ENCODE measurements at places on chromosomes 1 and 21. TPM values are rescaled to one million over a fixed set of nuclear protein-coding genes. Genes with fewer than 3 reads are reported as not detected.

DNA sequence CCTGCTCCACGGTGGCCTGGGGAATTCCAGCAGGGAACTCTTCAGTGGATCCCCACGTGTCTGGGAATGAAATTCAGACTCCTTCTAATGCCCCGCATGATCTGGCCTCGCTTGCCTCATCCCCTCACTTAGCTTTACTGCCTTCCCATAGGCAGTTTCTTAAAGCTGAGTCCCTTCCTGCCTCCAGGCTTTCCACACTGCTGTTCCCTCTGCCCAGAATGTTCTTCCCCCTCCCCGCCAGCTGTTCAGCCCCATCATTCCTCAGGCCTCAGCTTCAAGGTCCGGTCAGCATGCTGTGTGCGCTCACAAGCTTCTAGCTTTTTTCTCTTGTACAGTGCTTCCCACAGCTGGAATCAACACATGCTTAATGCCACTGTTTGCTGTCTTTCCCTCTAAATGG, 54.9 kb upstream of the WASF2 start:
- DNase-seq = no peak

Gene HNRNPU
- total RNA-seq = 344 TPM

- peak; percentile 71 for DNase-seq
These were observed 200.0 kb downstream of the GABPA start for GRCh38 chr21:25934771-25935224.

DNA sequence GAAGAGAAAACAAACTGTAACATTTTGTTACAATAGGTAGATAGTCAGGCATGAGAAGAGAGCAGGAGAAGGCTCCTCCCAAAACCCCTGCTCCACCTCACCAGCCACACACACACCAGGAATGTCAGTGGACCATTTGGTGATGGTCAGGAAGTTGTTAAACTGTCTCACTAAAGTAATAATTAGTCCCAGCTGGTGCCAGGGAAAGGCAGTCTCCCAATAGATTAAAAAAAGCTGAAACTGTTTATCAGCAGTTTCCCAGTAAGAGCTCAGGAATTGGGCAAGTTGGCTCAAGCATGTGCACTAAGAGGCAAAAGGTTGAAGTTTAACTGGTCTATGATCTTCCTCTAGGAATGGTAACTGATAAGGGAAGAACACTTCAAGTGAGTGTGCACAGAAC, 249.6 kb downstream of the COL11A1 start:
- no peak for DNase-seq

Gene AP4B1
- 22.1 TPM for total RNA-seq

Gene FABP3
- total RNA-seq = 5.0 TPM

Gene LCE1C
- total RNA-seq = not detected

DNA sequence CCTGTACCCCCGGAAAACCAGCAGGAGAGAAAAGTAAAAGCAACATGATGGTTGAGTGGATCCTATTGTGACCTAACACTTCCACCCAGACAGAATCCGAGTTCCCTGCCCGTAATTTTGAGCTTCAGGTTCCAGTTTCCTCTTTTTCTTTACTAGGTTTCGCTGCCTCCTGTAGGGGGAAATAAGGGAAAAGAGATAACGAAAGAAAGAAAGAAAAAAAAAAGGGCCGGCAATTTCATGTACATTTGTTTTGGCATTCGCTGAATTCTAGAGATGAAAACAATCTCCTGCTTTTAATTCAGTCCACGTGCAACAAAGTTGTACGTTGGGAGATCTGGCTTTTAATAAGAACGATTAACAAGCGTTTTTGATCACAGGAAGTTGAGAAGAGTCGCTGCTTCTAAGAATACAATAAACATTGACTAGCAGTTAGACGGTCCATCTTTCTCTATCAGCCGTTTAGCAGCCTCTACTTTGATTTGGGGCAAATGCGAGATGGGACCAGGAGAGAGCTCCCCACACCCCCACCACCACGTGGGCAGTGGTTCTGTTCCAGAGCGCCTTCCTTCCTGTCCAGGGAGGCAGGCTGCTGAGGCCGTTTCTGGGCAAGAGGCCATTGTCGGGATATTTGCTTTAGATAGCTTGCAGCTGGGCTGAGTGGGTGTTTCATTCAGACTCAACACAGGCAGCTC, 155.9 kb upstream of the RUNX1 start:
- peak; percentile 34 for DNase-seq

DNA sequence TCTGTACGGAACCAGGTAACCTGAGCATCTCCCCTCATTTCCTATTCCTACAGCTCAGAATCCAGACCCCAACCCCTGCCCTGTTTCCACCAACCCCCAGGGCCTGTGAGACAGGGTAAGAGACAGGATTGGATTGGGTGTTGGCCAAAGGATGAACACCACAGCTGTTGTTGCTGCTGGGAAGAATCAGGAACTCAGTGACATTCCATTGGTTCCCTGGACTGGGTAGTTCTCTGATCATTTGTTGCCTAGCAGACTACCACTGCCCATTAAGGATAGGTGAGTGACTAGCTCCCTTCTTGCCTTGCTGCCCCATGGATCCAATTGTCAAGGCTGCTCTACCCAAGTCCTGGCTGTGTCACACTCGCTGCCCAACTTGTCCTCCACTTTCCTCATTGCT, 10.0 kb downstream of the NCSTN start:
- no peak for DNase-seq

Gene C1orf216
- 23.4 TPM for total RNA-seq

Gene TSACC
- total RNA-seq = not detected

GRCh38 chr21:41971891-41972290, 18.1 kb upstream of the C2CD2 start:
- DNase-seq = no peak

GRCh38 chr1:165551469-165551868, 7.7 kb downstream of the LRRC52 start:
- DNase-seq = no peak

DNA sequence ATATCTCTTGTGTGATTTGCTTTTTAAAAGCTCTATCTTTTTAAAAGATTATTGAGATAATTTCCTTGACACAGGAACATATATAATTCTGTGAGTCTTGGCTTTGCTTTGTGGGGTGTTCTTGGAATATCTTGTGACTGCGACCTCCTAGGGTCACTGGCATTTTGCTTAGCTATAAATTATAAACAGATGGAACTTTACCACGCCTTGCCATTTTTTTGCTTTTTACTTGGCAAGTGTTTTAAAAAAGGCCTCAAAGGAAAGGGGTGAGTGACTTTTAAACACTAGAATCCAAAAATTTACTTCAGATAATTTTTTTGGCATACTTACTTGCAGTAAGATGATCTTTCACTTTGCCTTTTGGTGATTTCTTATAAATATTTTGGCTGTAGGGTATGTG, 43.6 kb downstream of the ALG6 start:
- DNase-seq = no peak

DNA sequence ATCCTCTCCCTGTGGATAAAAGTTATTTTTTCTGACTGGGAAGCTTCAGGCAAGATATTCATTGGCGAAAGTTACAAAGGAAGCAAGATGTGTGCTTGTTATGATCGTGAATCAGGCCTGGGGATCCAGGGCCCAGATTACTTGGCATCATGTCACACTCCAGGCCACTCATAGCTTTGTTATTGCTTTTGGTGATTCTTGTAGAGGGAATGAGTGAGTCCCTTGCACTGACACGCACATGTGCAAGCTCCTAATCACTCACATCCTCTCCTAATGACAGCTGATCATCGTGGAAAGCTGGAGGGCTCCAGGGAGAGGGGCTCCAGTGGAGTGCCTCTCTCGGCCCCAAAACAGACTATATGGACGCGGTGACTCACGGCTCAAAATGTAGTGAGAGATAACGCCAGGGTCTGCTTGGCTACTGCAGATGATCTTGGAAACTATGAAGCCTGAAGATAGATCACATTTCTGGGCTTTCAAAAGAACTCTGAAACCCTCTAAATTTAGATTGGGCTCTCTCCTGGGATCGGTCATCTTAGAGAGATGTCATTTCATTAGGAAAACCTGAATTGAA, 481.1 kb upstream of the USP24 start:
- DNase-seq = no peak

DNA sequence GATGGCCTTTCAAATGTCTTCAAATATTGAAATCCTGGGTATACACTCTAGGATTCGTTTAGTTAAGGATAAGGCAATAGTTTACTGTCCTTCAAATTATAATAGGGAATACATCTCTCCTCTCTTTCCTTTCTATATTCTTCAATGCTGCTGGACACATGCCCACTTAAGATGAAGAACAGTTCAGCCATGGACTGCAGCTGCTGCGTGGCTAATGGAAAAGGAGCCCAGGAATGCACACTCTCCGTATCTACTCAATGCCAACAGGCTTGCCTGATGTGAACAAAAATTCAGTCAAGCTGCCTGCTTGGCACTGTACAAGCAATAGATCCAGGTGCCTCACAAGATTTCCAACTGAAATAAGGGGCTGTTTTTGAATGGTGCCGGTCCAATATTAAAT, 321.2 kb upstream of the LYPLAL1 start:
- no peak for DNase-seq

- no peak for DNase-seq
These were observed 464.2 kb upstream of the DAB1 start for GRCh38 chr1:57887964-57888491.

Gene TMEM81
- total RNA-seq = 2.3 TPM

DNA sequence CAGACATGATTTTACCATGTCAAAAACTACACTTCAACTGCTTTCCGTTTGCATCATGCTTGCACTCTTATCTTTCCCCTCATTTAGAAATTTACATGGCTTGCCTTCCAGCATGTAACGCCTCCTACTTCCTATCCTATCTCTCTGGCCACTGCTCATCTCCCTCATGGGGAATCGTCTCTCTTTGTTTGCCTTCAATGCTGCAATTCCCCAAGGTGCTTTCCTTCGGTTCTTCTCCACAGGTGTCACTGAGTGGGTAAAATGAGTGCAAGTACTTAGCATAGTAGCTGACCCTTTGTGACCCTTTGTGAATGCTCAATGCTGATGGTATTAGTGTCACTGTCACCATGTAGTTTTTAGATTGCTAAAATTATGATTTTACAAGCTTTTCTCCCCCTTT, 63.1 kb downstream of the APP start:
- DNase-seq = no peak

GRCh38 chr1:53651356-53651755, 87.6 kb downstream of the GLIS1 start:
- DNase-seq = no peak
